Activated naive CD4-positive, alpha-beta T cell (primary cell): ENCODE measurements at places on chromosomes 16 and 17.

- DNase-seq, result no peak
Measured at GRCh38 chr17:47013341-47013740, 34.3 kb upstream of the RPRML start.

- DNase-seq, result no peak
Measured at GRCh38 chr17:33789658-33790057, 465.4 kb upstream of the CCL2 start.

DNA sequence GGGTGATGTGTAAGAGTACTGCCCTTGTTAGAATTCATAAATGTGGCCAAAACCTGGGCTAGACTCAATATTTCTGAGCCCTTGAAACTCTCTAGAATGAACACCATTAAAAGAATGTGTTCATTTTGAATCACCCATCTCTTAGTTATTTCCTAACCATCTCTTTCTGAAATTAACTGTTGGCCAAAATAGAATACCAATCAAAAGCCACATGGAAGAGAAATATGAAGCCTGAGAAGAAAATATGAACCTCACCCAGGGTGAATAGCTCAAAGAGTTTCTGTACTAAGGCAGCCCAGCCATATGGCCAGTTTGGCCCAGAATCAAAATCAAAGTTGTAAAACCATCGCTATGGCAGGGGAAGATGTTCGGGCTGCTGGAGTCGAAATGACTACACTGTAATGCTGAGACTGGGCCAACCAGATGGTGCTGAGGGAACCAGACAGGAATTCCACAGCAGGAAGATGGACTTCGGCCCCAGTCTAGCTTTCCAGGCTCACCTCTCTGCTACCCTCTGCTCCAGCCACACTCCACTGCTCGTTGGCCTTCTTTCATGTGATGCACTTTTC lies 154.3 kb upstream of the ZFHX3 start:
- no peak for DNase-seq

DNA sequence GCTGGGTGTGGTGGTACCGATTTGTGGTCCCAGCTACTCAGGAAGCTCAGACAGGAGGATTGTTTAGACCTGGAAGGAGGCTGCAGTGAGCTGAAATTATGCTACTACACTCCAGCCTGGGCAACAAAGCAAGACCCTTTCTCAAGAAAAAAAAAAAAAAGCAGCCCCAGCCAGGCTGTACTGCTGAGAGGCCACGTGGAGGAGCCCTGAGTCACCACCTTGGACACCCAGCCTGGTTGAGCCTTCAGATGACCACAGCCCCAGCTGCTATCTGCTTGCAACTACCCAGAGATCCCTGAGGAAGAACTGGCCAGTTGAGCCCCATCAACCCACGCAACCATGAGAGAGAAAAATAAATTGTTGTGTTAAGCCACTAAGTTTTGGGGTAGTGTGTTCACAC lies 23.6 kb upstream of the GPRC5C start:
- DNase-seq, result no peak

DNA sequence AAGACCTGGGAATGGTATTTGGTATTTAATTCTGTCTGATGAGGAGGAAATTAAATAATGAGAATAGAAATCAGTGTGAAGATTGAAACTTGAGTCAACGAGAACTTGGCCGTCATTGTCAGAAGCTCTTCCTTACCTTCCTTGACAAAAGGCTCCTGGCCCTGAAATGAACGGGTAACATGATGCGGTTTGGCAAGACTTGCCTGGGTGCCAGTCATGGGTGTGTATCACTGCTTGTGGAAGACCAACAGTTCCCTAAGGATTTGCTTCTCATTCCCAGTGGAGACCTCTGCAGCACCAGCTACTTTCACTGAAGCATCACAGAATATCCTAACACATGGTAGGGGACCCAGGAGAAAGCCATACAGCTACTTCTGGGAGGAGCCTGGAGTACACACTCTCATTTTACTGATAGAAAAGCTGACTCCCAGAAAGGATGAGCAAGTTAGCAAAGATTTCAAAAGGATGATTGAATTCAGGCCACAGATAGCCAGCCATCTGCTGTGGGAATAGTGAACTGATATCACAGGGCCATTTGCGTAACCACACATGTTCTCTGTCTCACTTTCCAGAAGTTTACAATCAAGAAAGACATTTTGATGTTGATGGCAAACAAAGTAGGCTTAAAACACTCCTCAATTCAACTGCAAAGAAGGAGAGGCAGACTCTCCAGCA lies 258.1 kb upstream of the SALL1 start:
- DNase-seq, result no peak

DNA sequence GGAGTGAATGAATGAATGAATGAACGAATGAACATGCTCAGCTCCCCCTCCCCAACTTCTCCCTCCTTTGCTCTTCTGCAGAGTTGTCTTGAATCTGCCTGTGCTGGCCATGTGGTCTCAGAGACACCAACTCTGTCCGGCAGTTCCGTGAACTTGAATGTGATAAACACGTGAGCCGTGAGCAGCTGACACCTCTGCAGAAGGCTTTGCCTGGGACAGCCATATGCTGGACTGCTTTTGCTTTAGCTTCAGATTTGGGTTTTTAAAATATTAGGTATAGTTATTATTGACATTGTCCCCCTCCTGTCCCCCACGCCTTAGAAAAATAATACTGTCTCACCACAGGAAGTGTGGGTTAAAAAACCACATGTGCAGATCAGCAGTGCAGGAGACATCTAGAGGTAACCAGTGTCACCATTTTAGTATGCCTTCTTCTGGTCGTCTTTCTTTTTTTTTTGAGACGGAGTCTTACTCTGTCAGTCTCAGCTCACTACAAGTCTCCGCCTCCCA lies 83.8 kb downstream of the ABCC1 start:
- no peak for DNase-seq
